H1 (cell line): ENCODE measurements at places on chromosomes 4 and X. TPM values are rescaled to one million over a fixed set of nuclear protein-coding genes. Genes with fewer than 3 reads are reported as not detected.
A peak's percentile ranks its signal among the peaks of the same experiment; 100 is the strongest.

The RNF150 gene
- 3.4 and 4.3 TPM in 2 replicates for polyA plus RNA-seq

The GSX2 gene
- polyA plus RNA-seq = not detected in 2 replicates

DNA sequence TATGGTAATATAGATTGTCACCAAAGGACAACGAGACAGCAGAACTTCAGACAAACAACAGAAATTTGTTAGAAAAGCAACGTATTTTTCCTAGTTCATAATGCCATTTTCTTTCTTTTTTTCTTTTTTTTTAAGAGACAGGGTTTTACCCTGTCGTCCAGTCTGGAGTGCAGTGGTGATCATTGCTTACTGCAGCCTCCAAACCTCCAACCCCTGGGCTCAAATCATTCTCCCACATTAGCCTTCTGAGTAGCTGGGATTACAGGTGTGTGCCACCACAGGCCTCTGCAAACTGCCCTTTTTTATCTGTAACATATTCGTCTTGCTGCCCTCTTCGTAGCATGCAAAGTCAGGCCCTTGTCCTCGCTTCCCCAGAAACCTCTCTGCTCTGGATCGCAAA is 116.5 kb upstream of the PDLIM3 start:
- no peak for DNase-seq

DNA sequence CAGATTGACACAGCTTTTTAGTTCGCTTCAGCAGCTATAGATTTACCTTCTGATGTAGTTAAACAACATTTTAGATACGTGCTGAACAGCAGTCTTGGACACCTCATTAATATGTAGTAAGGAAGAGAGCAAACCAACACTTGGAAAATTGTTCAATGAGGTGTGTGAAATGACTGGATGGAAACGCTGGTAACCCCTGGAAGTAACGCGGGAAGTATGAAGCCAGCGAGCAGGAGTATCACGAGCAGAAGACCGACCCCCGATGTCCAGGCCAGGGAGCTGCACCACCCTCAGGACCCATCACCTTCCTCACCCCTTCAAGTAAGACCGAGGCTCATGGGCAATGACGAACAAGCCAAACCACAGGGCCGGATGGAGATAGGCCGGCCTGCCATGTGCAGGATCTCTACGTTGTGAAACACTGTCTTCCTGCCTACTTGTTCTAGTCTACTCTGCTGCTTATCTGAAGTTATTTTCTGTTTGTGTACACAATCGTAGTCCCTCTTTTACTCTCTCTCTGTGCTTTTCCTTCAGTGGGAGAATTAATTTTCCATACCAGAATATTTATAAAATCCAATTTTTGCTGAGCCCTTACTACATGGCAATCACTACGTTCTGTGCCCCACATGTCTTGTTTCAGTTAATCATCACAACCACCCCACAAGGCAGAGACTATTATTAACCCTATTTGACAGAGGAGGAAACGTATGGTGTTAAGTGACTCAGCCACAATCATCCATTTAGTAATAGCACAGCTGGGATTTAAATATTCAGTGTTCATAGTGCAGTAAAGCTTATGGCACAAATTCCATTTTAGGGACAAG is 221.7 kb downstream of the APBB2 start:
- DNase-seq = no peak

- peak; percentile 44 for DNase-seq
Observed at GRCh38 chr4:112361181-112361791, 64.1 kb downstream of the ALPK1 start.

The DMRTC1 gene
- not detected in 2 replicates for polyA plus RNA-seq

DNA sequence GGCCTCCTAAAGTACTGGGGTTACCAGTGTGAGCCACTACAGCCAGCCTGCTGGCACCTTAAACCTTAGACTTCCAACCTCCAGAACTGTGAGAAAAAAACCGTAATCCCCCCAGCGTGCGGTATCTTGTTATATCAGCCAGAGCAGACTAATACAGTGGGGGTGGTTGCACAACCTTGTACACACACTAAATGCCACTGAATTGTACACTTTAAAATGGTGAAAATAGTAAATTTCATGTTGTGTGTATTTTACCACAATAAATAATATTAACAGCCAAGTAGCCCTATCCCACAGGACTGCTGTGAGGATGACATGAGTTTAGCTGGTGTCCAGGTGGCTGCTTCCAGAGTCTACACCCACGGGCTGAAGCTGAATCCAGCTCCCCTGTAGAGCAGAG is 38.8 kb downstream of the ZBTB49 start:
- DNase-seq = no peak

The MORC4 gene
- 0.77 and 1.4 TPM in 2 replicates for polyA plus RNA-seq

GRCh38 chr4:52755426-52755825 is 4.2 kb upstream of the ERVMER34-1 start:
- no peak for DNase-seq

DNA sequence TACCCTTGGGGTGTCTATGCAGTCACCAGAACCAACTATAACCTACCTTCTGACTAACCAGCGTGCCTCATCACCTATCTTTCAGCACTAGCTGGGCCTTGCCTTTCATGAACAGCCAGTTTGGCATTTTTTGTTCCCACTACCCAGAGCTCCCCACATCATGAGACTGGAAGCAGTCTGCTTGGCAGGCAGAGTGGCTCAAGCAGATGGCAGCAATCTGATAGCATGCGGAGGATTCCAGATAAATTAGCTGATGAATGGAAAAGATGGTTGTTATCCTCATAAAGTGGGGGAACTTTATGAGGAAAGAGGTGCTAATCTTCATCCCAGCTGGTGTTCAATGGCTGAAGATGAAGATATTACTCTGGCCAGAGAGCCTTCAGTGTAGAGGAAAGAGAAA is 243.2 kb upstream of the EDA2R start:
- DNase-seq = no peak

DNA sequence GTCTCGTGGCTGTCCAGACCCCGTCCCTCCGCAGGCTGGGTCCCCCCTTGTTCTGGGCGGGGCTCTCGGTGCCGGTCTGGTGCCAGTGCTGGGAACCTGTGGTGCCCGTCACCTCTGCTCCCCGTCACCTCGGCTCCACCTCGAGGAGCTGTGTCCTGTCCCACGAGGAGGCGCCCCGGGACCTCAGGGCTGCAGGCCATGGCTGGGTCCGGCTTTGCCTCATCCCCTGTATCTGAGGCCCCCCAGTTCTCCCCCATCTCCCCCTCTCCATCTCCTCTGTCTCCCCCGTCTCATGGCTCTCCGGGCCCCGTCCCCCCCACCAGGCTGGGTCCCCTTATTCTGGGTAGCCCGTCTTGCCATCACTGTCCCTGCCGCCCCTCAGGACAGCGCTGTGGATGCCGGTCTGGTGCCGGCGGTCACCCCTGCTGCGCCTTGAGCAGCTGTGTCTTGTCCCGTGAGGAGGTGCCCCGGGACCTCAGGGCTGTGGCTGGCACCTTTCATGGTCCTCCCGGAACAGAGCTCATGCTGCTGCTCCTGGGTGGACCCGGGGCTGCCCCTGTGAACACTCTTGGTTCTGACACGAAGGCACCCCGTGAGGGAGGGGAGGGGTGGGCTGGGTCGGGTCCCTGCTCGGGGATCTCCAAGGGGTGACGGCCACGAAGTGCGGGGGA is 13.4 kb upstream of the GTPBP6 start:
- DNase-seq = no peak

GRCh38 chr4:99826016-99826415 is 9.4 kb downstream of the DAPP1 start:
- no peak for DNase-seq

DNA sequence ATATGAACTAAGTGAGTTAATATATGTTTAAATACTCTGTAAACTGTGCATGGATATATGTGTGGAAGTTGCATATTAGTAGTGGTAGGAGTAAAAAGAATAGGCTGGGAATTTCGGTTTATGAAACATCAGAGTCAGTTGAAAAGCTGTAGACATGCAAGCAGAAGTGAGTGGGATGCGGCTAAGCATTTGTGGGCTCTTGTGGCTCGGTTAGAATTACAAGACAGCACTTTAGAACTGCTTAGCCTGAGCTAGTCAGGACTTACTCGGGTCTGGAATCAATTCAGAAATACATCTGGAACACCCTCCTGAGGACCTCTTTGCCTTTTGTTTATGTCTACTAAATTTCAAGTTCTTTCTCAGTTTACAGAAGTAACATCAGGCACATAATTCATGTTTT is 93.6 kb downstream of the AFF2 start:
- DNase-seq = no peak

The ADH7 gene
- not detected in 2 replicates for polyA plus RNA-seq

GRCh38 chr4:75834772-75835154 is 67.5 kb downstream of the PPEF2 start:
- DNase-seq = no peak

DNA sequence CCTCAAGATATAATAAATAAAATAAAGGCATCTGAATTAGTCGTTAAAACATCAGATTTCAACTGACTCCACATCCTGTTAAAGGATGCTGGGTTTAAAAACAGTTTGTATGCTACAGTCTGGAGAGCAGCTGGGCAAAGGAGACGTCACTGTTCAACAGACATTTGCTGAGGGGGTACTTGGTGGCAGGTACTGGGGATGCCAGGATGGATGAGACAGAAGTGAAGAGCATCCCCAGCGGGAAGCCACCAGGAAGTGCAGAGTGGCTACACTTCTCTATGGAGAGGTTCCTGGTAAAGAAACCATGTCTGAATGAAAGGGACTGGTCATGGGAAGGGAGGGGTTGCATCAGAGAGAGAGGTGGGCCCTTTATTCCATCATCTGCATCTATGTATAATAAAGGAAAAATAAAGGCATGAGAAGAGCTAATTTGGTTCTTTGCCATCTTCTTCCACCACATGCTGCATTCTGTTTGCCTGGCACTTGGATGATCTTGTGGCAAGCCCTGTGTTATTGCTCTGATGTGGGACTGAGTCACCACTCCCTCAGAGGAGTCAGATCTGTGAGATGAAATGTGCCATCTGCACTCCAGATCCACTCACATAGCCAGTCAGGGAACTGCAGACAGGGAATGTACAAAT is 145.0 kb downstream of the SOWAHB start:
- no peak for DNase-seq

GRCh38 chr4:1058198-1058996 is 47.0 kb downstream of the FGFRL1 start:
- DNase-seq = no peak

The ZAR1 gene
- polyA plus RNA-seq = 0.33 and 0.35 TPM in 2 replicates

The ITIH6 gene
- polyA plus RNA-seq = 0.02 TPM in 1 of 2 replicates, not detected in the other

The FAT1 gene
- polyA plus RNA-seq = 84.0 and 94.4 TPM in 2 replicates

The USP46 gene
- 6.3 and 10.6 TPM in 2 replicates for polyA plus RNA-seq
